ENCODE measurements at places on chromosomes 6 and 20.

DNA sequence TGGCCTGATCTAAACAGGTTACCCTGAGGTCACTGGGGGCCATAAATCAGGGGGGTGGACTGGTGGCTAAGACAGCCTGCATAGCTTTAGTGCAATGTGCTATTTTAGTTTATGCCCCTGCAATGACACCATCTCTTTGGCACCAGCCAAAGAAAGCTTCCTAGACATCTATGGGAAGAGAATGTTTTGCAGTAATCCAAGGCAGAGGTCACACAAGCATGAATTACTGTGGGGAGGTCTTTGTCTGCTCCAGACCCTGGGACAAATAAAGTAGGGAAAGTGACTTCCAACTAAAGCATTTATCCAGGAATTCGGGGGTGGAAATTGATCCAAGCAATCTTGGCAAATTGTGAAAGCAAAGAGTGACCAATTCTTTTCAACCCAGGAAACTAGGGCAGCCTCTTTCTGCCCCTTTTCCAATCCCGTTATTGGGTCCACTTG, 5.3 kb downstream of the RIPOR2 start:
- DNase-seq, result peak; percentile 65

- DNase-seq, result no peak
Observed at GRCh38 chr20:1964061-1964460, 29.8 kb downstream of the PDYN start.

DNA sequence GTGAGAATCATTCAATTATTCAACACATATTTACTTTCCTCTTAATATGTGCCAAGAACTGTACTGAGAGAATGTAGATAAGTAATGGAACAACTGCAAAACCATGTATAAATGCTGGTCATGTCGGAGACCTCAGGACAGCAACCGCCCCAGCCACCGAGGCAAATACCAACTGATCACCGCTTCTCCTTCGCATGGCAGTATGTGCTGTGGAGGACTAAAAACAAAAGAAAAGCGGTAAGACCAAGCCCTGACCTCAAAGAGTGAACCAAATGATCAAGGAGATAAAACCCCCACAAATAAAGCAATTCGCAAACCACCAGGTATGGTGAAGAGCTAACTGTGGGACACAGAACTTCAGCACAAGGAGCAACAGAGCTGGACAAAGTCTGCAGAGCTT, 104.3 kb downstream of the TRERF1 start:
- no peak for DNase-seq

- DNase-seq, result no peak
Observed at GRCh38 chr6:167907837-167908681, 81.3 kb downstream of the AFDN start.

- no peak for DNase-seq
Observed at GRCh38 chr20:42775037-42775436, 414.7 kb downstream of the PTPRT start.

Measured in BJ (cell line).